ENCODE measurements at places on chromosomes 4 and X.

DNA sequence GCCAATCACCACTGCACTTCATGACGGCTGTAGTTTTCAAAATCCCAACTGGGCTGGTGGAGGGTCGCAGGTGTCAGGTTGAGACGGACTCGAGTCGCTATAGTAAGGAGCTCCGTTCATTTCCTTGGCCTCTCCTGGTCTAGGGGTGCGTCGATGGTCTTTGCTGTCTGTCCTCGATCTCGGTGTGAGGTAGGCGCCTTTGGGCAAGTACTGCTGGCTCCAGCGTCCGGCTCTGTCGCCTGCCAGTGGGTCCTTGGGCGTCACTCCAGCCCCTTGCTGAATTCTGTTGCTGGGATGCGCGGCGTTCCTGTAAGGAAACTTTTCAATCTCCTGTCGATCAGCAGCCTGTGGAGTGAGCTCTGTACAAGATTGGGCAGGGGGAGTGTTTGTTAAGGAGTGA, 76.7 kb downstream of the CCNB3 start:
- no peak for DNase-seq

DNA sequence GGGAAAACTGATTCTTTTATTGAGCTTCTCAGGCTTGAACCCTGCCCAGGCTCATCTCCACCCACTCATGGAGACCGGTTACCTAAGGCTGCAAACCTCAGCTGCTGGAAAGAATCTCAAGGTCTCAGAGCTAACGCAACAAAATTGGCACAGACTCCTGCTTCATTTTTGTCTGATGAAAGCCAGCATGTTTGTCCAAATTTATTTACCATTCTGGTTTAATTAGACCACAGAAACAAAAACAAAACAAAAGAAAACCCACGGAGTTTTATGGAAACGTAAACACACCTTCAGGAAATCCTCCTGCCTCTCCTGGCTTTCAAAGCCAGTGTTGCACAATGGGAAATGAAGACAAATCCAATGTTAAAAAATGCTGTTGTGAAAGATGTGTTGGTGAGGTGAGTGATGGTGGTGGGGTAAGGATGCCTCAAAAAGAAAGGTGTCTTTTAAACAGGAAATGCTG, 56.4 kb upstream of the PDLIM3 start:
- DNase-seq = no peak

GRCh38 chrX:127112726-127113125, 293.2 kb downstream of the PRR32 start:
- no peak for DNase-seq

GRCh38 chrX:72115380-72115779, 16.3 kb downstream of the RTL5 start:
- DNase-seq = no peak

GRCh38 chr4:107379054-107379869, 340.8 kb downstream of the PAPSS1 start:
- DNase-seq = no peak

DNA sequence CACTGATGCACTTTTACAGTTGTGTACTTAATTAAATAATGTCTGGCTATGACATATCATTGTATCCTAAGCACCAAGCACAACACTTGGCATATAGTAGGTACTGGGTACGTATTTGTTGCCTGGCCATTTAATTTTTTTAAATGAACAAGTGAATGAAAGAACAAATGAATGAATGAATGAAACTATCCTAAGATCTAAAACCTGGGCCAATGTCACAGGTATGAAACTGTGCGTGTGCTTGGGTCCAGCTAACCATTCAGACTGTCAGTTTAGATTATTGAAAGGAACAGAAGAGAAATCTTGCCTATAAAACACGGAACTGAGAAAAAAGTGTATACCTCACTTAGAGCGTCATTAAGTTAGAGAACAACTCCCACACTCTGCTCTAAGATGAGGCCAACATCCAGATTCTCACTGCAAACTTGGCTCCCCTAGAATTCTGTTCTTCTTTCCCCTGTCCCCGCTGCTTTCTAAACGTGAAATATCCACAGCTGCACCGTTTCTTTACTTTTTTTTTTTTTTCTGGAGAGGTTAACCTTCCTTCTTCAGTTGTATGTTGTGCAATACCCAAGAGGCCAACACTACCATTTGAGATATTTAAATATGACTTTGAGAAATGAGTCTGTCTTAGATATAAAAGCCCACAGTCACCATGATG, 17.3 kb upstream of the SEL1L3 start:
- no peak for DNase-seq

DNA sequence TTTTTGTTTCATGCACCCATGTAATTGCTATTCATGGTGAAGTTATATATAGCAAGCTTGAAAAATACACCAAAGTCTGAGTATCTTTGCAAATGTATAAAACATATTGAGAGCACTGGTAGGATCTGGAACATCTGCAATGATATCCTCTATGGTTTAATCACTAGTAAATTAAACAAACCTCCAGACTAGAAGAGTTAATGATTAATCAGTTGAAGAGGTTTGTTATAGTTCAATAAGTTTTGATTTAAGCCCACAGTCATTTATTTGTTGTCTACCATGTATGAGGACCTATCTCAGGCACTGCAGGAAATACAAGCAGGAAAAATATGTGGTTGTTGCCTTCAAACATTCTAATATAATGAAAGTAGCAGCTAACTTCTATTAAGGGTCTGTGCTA, 16.5 kb downstream of the CYBB start:
- no peak for DNase-seq

DNA sequence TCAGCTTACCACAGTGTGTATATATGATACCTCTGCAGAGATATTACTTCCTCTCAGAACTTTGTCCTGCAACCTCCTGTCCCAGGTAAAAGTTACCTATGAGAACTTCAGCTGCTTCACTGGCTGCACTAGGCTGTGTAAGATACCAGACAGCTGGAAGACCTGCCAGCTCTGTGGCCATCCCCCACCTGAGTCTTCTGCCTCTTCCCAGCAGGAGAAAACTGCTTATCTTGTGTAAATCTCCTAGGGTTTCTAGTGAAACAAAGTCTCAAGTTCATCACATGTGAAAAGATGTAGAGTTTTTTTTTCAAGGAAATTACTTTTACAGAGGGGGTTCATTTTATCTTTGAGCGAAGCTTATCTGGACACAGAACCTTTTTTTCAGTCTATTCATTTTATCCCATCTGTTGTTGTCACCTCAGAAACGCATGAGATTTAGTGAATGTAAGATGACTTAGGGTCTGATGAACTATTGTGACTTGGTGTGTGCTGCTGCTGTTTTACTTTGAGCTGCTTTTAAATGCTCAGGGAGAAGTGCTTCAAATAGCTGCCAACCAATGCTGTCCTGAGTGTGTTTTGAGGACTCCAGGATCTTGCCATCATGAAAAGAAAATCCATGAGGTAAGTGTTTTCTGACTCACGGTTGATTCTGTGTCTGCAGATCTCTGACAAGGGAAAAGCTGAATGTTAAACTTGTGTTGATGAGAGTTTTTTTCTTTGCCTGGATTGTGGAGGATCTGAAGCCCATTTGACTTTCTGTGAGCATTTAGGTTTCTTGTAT, 187.8 kb downstream of the FRAS1 start:
- DNase-seq = no peak

- DNase-seq = no peak
These were observed 2.8 kb upstream of the TIFA start for GRCh38 chr4:112288455-112288854.

GRCh38 chr4:84973856-84974255, 7.4 kb upstream of the WDFY3 start:
- no peak for DNase-seq

DNA sequence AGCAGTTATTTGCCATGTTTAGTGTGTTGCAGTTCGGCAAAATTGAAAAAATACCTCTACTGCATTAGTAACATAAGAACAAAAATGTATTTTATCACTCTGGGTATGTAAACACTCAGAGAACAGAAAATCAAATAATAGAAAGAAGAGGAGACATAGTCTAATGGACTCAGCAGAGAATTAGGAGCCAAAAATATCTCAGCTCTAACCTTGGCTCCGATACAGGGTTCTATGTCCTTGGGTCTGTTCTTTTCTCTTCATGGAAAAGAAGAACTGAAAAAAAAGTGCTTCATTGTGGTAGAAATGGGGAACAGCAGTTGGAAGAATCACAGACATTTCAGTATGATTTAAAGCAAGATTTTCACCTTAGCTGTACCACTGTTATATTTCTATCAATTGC, 240.5 kb upstream of the CXXC4 start:
- no peak for DNase-seq

DNA sequence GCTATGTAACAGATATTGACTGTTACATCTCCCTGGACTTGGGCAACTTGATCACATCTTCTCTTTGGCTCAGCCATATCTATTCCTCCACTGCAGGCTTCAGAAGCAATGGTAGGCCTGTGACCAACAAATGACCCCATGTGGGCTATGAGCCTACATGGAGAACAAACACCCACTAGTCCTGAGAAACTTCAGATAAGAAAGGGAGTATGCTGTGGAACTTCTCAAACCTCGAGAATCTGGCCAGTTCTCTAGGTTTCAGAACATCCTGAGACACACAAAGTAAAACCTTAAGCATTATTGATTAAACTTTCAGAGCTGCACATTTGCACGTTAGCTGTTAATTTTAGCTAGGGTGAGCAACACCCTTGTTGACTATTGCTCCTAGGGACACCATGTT, 16.3 kb downstream of the RBMX2 start:
- no peak for DNase-seq

DNA sequence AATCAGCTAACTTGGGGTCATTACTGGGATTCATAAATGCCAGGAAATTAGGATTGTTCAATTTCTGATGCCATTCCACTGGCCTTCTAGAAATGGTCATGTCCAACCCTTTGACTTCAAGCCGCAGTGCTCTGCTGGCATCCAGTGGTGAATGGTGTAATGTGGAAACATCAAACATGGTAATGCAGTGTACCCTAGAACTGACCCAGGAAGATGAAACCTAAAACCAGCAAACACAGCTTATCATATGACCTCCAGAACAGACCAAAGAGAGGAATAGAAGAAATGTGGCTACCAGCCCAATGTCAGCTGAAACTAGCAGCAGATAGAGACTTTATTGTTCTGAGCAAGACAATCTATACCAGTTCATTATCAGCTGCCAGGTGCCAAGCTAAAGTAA, 13.8 kb downstream of the CXCL13 start:
- DNase-seq = no peak

DNA sequence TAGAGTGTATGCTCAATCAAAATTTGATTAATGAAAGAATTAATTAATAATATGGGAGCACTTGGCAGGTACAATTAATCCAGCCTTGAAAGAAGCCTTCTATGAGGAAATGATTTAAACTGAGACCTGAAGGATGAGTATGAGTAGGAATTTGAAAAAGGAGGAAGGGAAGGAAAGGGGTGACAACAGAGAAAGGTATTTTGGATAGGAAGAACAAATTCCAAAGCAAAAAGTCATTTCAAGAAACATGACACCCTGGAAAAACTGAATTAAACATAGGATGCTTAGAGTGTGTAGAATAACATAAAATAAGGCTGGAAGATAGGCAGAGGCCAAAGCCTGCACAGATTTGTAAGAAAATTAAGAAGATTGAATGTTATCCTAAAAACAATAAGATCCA, 29.6 kb downstream of the PHOX2B start:
- no peak for DNase-seq

- DNase-seq = no peak
These were observed 9.5 kb downstream of the NAF1 start for GRCh38 chr4:163157157-163157556.

DNA sequence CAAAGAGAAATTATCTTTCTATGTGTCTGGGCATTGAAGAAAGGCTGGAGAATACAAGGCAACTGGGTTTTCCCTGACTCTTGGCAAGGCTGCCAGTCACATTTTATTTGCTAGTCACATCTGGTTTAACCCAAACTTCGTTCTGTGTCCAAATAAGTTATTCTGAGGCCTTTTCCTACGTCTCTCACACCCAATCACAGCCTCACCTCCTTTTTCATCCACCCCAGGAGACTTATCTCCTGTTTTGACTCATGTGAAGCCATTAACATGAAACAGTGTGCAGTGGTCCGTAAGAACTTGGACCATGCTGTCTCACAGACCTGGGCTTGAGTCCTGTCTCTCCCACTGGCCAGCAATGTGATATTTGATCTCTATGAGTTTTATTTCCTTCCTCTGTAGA, 59.3 kb downstream of the CNGA2 start:
- no peak for DNase-seq

DNA sequence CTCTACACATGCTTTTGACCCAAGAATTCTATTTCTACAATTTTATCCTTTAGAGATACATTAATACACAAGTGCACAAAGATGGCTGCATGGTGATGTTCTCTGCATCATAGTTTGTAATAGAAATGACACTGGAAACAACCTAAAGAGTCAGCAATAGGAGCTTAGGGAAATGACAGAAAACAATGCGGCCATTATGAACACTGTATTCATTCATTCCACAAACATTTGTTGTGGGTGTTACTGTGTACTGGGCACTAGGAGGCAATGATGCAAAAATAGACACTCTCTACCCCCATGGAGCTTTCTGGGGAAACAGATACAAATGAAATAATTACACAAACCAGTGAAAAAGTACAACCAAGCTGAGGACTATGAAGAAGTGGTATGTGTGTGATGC, 32.0 kb downstream of the IDS start:
- no peak for DNase-seq

DNA sequence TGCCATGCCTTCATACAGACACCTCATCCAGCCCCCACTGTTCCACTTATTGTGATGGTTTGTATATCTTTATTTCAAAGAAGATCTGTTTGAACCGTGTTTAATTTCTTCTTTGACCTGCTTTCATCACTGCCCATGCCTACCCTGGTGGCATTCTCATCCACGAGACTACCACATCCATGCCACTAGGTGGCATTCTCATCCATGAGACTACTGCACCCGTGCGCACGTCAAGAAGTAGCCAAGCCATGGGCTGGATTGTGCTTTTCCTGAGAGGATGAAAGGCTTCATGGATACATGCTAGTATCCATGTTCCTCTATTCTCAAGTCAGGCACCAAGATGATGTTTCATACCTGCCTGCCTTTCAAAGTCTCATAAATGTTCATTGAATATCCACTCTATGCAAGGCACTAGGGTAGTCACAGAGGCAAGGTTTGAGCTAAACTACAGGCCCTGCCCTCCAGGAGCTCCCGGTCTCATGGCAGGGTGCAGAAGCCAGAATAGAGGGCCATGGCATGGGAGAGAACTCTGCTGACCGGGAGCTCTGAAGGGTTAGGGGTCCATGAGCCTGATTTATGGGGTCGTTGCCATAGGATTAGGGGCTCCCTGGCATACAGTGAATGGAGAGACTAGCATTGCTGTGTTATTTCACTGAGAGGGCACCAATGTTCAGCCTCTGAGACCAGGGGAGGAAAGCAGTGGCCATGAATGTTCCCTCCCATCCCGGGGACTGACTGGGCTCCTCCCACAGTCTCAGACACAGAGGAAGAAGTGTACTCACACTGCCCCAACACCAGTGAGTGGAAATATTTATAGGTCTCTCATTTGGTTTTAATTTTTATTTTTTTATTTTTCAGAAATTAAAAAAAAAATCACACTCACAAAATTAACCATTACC, 24.8 kb upstream of the EOLA2 start:
- DNase-seq = no peak

DNA sequence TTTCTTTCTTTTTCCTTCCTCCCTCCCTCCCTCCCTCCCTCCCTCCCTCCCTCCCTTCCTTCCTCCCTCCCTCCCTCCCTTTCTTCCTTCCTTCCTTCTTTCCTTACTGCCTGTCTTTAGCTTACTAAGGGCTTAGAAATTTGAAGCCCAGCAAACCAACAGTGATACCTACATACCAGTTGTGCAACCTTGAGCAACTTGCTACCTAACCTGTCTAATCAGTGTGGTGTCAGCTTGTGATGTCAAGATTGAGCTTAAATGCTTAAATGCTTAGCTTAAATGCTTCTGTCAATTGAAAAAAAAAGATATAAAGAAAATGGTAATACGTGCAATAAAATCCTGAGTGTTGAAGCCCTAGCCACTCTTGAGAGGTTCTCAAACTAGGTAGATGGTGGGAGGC, 728.6 kb downstream of the TRIML1 start:
- no peak for DNase-seq

- no peak for DNase-seq
These were observed 309.9 kb upstream of the EMCN start for GRCh38 chr4:100827756-100828155.

Measured in stimulated activated CD4-positive, alpha-beta T cell treated with anti-CD3 and anti-CD28 coated beads, TNF-alpha, amount 100 ng/mL, for 4 hours (primary cell).